ENCODE measurements at places on chromosomes 11 and 22. TPM values are rescaled to one million over a fixed set of nuclear protein-coding genes. Genes with fewer than 3 reads are reported as not detected.
A peak's percentile ranks its signal among the peaks of the same experiment; 100 is the strongest.

DNA sequence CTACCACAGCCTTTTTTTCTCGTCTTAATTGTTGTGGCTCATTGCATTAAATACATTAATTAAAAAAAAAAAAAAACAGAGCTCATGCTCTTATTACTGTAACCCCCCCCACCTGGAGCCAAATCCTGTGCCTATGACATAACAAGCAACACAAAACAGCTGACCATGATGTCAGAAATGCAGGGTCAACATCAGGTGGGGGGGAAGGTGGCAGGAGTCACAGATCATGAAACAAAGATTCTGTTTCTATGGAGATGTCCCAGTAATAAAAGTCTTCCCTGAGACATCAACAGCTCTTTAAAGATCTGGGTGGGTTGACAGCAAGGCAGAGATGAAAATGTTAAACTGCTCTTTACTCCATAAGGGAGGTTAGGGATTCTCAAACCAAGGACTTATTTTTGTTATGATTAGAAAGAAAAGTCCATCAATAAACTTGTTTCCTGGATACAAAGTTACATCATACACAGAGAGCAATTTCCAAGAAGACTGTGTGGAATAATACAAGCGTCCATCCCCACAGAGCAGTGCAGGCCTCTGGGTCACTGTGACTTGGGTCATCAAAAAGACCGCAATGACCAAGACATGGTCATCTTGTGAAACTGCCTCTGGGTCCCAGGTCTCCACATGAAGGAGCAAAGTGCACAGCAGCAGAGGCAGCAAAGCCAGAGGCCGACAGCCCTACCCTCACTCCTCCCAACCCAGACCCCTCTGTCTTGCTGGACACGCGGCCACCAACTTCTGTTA lies 42.7 kb upstream of the CYP2D6 start:
- DNase-seq = no peak

DNA sequence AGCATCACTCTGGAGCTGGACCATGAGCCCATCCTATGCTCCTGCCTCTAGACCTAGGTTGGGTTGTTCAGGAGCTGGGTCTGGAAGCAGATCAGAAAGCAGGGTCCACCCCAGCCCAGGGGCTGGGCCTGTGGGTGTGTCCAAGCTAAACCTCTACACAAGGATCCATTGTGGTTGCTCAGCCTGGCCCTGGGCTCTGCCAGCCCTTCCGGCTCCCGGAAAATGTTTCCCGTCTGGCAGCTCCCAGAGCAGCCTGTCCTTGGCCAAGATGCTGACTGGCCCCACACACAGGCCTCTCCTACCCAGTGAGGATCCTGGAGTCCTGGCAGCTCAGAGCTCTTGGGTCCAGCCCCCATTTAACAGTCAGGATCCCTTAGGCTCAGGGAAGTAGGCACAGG lies 35.3 kb upstream of the FCHSD2 start:
- peak; percentile 29 for DNase-seq

GRCh38 chr22:27581688-27582087 lies 219.9 kb downstream of the MN1 start:
- DNase-seq = no peak

DNA sequence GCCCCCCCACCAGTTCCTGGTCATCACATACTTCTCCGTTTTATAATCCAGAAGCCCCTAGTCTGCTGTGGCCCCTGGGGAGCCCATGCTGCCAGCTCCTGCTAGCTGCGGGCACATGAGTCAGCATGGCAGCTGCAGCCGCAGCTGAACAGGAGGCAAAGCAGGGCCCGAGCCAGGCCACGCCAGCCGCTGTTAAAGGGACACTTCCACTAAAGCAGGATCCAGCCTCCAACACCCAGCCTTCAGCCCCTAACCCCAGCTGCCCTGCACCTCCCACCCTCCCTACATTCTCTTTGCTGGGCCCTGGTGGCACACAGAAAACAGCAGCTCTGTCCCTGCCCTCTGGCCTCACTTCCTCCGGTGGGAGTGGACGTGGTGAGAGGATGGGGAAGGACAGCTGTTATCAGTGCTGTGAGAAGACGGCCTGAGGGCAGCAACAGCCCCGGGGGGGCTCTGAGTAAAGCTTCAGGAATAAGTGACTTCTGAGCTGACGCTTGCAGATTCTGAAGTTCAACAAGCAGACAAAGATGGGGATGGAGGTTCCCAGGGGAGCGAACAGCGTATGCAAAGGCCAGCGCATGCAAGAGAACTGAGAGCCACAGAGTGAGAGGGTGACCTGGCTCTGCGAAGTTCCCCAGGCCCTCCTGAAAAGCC lies 688 bp upstream of the LRRC74B start:
- peak; percentile 64 for DNase-seq

DNA sequence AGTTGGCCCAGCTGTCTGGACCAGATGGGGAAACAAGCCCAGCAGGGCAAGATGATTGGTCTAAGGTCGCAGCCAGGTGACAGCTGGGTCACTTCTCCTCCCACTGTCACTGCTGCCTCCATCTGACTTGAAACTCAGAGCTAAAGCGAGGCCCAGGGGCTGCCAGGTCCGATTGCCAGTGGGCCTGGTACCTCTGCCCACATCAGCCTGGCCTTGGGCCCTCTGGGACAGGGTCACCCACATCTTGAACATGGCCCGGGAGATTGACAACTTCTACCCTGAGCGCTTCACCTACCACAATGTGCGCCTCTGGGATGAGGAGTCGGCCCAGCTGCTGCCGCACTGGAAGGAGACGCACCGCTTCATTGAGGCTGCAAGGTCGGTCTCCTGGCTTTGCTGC lies 5.8 kb downstream of the SSH3 start:
- no peak for DNase-seq

DNA sequence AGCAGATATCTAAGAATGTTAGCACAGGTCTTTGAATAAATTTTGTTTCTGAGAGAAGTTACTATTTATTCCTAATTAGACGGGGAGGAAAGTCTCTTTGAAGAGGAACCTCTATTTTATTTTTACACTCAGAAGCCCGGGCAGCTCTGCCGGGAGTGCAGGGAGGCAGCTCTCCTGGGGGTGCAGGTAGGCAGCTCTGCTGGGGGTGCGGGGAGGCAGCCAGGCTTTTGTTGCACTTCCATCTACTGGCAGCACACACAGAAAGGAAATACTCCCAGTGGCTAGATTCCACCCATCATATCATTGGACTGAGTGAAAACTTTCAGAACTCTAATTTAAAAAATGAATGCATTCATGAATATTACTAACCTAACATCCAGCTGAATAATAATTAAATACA lies 24.6 kb downstream of the OR10A6 start:
- no peak for DNase-seq

GRCh38 chr22:40679249-40679963 lies at the start of gene MCHR1:
TSS of gene MCHR1 (plus strand) at chr22:40679484. CDS start at chr22:40679653, 169 bp downstream.
- no peak for DNase-seq

DNA sequence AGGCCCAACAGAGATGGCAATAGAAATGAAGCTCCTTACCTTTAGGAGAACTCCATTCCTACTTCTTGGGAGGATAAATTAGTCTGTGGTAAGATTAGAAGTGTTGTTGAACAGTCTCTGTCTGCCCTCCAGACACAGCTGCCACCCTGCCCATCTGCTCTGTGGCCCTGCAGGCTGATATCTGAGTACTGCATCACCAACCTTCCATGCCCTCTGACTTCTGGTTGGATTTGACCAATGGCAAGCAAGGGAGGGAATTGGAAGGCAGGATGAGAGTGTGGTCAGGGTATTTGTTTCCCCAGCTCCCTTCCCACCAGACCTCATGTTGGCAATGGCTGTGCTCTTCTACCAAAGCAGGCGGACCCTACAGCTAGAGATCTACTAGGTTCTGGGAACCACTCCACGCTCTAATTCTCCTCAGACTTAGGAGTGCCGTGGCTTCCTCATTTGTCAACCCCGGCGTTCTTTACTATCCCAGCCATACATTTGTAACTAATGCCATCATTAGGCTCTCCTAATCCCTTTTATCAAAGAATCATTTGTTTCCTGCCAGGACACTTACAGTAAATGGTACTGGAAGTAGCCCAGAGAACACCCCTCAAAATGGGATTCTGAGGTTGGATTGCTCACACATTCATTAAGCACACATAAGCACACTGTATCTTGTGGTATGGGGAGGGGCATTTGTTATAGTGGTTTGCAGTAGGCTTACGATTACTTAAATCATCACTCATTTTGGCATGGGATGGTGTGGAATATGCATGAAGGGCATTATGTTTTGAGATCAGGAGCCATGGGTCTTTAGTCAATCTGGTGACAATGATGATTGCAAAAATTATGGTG lies 35.4 kb upstream of the CD44 start:
- DNase-seq = peak; percentile 99

GRCh38 chr11:12272821-12273617 lies 104.4 kb upstream of the PARVA start:
- DNase-seq = no peak

- DNase-seq = no peak
Measured at GRCh38 chr22:19292458-19293230, 1.1 kb upstream of the CLTCL1 start.

DNA sequence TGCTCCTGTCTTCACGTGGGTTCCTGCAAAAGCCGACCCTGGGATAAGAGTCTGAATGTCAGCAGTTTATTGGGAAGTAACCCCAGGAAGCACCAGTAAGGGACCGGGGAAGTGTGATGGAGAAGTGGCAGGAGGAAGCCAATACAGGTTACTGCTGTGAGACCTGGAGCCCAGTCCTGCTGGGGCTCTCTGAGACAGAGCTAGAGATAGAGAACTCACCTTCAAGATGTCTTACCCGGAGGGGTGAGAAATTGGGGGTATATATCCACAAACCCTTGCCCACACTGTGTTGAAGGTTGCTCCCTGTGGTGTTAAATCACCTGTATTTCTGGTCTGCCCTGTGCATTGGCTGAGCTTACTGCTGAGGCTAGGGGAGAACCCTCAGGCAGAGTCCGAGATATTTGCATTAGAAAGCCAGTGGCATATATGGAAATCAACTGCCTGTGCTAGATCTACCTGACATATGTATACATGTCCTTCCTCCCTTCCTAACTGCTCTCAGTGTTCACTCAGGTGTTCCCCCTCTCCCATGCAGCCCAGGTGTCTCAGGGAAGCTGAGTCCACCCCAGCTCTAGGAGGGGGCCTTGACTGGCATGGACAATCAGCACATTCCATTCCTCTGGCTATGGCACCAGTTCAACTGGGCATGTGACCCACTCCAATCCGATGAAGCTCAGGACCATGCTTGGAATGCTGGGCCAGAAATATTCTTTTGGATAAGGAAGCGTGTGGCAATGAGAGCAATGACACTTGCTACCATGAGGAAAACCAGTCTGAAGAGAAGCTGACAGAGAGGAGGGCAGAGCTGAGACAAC lies 6.8 kb upstream of the MICAL2 start:
- DNase-seq = no peak

DNA sequence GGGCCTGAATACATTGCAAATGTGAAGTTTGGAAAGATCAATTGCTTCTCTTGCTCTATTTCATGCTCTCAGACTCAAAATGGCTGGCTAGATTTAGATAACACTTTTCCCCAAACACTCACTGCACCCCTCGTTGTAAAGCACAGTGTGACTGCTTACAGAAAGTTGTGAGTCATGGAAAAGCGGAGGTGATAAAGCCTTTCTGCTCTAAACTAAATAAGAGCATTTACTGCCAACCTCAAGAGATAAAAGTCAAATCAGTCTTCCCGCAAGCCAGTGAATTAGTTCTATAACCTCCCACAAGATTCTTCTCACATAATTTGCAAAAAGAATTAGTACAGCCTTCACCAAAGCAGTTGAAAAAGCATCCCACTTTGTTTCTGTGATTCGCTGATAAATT lies 168.7 kb downstream of the WT1 start:
- DNase-seq = peak; percentile 53

GRCh38 chr11:5509803-5510202 lies at the start of gene UBQLN3:
TSS of gene UBQLN3 (minus strand) at chr11:5509957. CDS start at chr11:5509558, 399 bp downstream.
- DNase-seq = no peak

DNA sequence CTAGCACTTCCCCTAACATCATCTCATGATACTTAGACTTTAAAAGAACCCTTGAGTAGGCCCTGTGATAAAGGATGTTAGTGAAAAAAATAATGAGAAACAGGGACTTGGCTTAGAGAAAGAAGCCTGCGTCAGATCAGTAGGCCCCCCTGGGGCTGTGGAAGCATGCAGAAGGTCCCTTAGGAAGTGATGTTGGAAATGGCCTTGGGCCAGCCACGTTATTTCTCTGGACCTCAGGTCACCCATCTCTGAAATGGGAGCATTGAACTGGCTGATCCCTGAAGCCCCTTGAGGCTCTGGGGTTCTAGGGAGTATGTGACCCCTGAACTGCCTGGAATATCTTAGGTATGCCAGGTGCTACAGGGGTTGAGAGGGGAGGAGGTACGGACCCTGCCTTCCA lies 40.2 kb downstream of the MCM5 start:
- no peak for DNase-seq

GRCh38 chr11:824942-825341 lies 2.8 kb upstream of the CRACR2B start:
- DNase-seq = no peak

DNA sequence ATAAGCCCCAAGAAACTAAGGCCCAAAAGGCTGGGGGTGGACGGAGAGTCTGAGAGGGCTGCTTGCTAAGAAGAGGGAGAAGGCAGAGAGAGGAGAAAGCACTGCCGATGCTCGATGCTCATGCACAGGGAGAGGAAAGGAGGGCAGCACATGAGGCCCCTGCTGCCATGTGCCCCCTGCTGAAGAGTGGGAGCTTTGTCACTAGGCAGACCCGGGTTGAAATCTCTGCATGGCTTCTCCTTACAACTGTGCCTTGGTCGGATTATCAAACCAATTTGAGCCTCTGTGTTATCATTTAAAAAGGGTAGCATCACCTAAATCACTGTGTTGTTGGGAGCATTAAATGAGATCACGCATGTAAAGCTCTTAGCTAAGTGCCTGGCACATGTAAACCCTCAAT lies 330.5 kb downstream of the NXPE2 start:
- no peak for DNase-seq

DNA sequence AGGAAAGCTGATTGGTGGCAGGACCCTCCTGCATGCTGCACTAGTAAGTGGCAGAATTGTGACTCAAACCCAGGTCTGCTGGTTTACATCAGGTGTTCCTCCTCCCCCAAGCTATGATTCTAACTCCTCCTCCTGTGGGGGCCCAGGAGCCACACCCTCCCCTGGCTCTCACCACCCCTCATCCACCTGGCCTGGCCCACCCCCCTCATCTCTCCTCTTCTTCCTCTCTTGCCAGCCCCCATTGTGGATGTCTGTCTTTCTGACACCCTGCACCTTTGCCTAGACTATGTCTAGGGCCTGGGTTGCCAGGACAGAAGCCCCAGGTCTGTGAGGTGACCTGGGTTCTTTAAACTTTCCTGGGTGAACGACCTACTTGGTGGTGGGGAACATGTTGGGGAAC lies 59.9 kb downstream of the GRIK4 start:
- DNase-seq = no peak

GRCh38 chr11:113263458-113264259 lies 50.7 kb upstream of the TTC12 start:
- no peak for DNase-seq

GRCh38 chr11:30000986-30001750 lies 15.7 kb downstream of the KCNA4 start:
- DNase-seq = no peak

GRCh38 chr22:35315855-35316745 lies 16.4 kb downstream of the TOM1 start:
- DNase-seq = no peak

GRCh38 chr11:1554981-1555712 lies 16.9 kb downstream of the DUSP8 start:
- DNase-seq = no peak

GRCh38 chr11:70540196-70540595 lies 141.9 kb downstream of the CTTN start:
- DNase-seq = no peak

RIN1 gene
- 12.6 TPM for total RNA-seq

MUC2 gene
- total RNA-seq = not detected

CDC45 gene
- total RNA-seq = 1.0 TPM

GDPD4 gene
- total RNA-seq = not detected

CDCA5 gene
- 3.0 TPM for total RNA-seq

FOLH1 gene
- 1.2 TPM for total RNA-seq

TMEM191B gene
- 4.1 TPM for total RNA-seq

KDM4E gene
- not detected for total RNA-seq

FOLR1 gene
- not detected for total RNA-seq

SCGB1A1 gene
- total RNA-seq = not detected

Data from fibroblast of lung (primary cell).